ENCODE measurements at places on chromosomes 1 and 21.

DNA sequence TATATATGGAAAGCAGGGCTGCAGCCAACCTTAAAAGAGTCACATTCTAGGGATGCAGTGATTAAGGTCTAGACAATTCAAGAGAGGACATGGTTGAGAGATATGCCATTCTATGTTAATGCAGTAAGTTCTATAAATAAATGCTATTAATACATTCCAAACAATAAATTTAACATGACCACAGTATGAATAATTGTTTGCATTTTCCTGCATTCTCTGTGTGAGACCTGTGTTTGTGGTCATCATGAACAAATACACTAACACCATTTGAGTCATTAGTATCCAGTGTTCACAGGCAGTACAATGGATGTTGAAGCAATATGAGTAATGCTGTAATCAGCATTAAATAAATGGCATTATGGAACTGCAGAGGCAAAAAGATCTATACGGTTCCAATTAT lies 5.5 kb upstream of the ZRANB2 start:
- DNase-seq, result no peak

GRCh38 chr1:156213644-156213966 lies 798 bp downstream of the PMF1 start:
- DNase-seq, result no peak

GRCh38 chr1:209569455-209570207 lies 13.9 kb upstream of the CAMK1G start:
- no peak for DNase-seq

- DNase-seq, result no peak
Measured at GRCh38 chr1:228894442-228894989, 159.2 kb downstream of the RHOU start.

DNA sequence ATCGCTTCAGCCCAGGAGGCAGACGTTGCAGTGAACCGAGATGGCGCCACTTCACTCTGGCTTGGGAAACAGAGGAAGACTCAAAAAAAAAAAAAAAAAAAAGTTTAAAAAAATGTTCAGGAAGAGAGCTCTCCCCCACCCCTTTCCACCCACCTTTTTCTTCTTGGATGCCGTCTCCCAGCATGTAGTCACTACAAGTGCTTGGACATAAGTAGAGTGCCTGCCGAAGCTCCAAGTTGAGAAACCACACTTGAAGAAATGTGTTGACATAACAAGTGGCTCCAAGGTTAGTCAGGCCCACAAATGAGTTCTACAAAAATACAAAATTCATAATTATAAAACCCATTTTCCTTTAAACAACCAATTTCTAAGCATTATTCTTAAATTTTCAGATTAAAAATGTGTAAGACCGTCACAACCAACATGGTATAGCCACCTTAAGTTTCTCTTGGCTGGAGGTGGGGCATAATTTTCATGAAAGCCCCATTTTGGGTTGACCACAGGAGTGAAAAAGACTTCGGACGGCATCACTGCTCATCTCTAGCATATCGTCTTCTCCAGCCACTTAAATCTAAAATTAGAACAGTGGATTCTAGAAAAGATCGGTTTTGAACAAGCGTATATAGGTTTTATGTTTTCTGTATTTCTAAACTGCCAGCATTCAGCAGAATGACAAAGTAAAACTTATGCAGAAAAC lies 26.4 kb downstream of the USP48 start:
- DNase-seq, result no peak

DNA sequence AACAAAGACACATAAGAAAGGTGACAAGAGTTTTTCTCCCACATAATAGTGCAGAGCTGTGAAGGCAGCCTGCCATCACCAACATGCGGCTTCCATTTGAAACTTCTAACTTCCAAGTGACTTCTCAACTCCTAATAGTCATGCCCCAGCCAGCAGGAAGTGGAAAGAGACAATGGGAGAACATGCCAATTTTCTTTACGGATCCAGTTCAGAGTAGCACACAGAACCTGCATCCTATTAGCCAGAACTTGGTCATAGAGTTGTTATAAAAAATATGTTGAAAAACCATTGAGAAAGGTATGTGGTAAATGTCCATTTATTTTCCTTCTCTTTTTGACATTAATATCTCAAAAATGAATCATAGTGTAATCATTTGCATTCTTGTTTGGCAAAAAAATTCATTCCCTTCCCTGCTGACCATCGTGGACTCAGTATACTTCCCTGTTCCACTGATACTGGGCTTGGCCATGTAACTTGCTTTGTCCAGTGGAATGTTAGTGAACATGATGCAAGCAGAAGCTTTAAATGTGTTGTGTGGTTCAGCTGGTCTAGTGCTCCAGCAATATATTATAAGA lies 197.4 kb downstream of the SEC16B start:
- DNase-seq, result no peak

DNA sequence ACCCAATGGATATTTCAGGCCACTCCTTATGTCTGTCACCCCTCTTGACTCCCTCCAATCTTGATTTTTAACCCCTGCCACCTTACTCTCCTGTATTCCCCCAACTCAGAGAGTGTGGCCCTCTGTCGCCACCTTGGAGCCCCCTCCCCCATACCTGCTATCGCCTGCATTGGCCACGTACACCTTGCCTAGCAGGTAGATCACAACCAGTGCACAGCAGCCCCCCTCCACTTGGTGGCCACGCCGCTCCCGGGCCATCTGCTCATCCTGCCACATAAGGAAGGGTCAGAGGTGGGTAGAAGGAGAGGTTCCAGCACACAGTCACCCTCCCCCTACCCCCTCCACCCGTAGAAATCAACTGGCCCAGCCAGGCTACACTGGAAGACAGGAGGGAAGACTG lies 2.9 kb downstream of the PPM1J start:
- DNase-seq, result no peak

All from cortex of kidney (tissue), 1 donor.